Stimulated activated memory B cell treated with anti-CD40 and anti-IgM and Interleukin-4, amounts not matched to agents 10 μg/mL and 1 μg/mL and 100 μg/mL, for 72 hours (primary cell): ENCODE measurements at places on chromosomes 7 and 10.

DNA sequence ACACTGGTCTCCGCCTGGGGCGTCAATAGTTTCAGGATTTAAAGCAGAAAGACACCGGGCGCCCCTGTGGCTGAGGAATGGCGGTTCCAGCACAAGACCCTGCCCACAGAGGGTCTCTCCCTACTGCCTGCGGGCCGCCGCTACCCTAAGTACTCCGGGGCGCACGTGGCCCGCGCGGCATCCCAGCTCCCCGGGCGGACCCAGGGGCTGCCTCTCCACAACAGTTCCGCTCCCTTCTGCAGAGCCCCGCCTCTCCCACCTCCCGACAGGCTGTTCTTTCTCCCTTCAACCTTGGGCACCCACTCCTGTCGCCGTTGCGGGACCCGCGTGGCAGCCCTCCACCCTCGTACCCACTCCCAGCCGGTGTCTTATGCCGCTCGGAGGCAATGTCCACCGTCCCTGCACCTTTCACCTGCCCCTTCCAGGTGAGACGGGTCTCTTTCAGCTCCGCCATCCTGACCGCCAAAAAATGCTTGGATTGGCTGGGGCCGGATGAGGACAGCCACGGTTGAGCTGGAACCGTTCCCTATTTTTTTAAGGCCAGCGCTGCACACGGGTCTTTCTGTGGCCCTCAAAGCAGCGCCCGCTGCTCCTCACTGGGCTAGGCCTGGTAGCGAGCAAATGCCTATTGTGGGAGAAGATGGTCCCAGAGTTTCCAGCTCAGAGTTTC is 1.6 kb upstream of the NKX2-3 start:
- ATAC-seq = no peak

- no peak for ATAC-seq
Observed at GRCh38 chr10:84415539-84416244, 87.3 kb downstream of the CCSER2 start.

DNA sequence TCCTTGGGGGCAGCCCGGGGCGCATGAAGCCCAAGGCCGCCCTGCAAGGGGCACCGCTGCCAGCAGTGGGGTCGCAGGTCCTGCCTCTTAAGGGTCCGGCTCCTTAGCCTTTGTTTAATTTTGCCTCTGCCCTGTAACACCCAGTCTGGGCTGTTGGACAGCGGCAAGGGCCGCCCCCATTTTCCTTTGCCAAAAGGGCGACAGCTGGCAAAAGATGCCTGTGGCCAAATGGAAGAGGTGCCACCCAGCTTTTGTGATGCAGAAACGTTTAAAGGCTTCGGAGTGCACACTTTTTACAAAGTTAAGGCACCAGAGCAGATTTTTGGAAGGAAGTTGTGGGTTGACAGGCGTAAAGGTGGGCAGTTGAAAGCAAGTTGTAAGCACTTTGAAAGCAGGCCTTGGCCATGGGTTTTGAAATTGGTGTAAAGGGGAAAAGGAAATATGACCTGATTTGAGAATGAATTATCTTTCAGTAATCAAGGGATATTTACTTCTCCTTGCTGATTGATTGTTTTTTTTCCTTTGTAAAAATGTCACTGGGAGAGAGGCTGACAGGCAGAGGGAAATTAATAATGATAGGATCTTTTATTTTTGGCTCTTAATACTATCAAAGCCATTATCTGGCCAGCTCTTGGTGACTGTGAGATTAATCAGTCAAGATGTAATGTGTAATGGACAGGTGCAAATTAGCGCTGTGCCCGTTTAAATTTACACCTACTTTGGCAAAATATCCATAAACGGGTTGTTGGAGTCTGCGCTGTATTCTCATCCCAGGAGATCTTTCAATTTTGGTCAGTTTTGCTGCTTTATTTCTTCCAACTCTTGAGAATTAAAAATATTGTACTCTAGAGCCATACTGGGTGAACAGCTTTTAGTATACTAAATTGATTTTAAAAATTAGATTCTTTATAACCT is 1.2 kb downstream of the CASD1 start:
- peak; percentile 37 for ATAC-seq

DNA sequence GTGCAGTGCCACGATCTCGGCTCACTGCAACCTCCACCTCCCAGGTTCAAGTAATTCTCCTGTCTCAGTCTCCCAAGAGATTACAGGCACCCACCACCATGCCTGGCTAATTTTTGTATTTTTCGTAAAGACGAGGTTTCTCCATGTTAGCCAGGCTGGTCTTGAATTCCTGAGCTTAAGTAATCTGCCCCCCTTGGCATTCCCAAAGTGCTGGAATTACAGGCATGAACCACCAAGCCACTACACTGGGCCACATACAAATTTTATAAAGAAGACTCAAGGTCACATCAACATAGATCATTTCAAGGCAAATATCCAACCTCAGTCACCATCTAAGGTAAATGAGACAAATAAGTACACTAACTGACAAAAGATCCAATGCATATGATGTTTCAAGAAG is 32.1 kb downstream of the IGF2BP3 start:
- ATAC-seq = no peak

DNA sequence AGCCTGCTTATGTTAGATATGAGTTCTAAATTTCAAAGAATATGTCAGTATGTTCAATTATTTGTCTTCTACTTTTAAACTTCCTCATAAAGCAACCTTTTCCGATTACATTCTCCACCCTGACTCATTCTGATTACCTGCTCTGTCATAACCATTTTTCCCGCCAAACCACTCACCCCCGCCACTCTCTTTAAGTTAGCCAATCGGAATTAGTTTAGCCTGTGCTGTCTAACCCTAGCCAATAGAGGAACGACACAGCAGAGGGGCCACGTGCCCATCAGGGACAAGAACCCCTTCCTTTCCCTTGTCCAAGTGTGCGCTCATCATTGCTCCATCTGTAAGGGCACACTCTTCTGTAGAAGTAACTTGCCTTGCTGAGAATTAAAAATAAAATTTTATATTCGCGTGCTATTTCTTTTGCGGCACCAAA is 91.4 kb downstream of the CCDC71L start:
- no peak for ATAC-seq

DNA sequence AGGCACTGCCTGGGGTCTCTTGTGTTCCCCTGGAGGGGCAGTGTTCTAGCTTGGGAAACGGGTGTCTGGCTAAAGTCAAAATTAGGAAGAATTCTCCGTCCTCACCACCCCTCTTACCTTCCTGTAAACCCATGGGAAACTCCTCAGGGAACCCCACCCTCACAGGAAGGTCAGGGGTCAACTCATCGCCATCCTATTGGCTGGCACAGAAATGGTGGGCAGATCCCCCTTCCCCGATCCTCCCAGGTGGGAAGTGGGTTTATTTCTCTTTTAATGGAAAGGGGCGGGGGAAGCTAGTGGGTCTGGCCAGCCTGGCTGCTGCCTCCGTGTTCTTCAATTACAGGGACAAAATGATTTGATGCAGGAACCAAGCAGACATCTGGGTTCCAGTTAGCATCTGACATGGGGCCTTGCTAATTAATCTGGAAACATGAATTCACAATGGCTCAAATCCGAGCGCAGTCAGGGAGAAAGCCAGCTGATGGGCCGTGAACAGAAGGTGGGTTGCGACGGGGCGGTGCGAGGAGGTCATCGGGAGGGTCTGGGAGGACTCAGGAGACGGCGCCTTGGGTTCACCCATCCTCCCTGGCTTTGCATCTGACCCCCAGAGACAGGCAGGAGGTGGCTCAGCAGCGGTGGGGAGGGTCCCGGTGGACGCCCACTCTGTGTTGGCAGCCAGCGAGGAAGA is 66.6 kb downstream of the SLIT1 start:
- no peak for ATAC-seq

GRCh38 chr10:104816501-104816900 is 175.4 kb downstream of the SORCS3 start:
- ATAC-seq = no peak

DNA sequence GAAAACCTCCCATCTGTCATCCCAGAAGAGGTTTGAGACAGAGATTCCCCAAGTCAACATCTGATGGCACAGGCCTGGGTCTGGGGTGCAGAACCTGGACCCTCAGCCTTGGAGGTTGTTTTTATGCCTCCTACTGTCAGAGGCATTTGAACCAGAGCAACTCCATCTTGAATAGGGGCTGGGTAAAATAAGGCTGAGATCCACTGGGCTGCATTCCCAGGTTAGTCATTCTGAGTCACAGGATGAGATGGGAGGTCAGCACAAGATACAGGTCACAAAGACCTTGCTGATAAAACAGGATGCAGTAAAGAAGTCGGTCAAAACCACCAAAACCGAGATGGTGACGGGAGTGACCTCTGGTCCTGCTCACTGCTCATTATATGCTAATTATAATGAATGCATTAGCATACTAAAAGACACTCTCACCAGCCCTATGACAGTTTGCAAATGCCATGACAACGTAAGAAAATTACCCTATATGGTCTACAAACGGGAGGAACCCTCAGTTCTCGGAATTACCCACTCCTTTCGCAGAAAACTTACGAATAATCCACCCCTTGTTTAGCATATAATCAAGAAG is 92.0 kb downstream of the ITGA8 start:
- no peak for ATAC-seq

DNA sequence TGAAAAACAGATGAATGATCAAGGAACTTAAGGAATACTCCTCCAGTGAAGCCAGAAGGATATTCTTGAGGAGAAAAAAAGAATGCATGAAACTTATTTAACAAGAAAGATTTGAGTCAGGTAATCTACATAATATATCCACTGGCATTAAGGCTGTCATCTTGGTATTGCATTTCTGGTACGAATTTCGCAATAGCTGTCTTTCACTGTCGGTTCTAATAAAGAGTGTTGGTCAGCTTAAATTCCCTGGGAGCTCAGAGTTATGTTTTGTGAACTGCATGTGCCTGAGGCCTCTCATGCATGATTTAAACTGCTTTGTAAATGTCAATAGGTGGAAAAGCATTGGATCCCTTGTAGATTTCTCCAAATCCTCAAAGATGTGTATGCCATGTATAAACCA is 565.3 kb upstream of the GALNT17 start:
- no peak for ATAC-seq

- ATAC-seq = no peak
Observed at GRCh38 chr10:89346405-89347254, 18.8 kb downstream of the IFIT3 start.

DNA sequence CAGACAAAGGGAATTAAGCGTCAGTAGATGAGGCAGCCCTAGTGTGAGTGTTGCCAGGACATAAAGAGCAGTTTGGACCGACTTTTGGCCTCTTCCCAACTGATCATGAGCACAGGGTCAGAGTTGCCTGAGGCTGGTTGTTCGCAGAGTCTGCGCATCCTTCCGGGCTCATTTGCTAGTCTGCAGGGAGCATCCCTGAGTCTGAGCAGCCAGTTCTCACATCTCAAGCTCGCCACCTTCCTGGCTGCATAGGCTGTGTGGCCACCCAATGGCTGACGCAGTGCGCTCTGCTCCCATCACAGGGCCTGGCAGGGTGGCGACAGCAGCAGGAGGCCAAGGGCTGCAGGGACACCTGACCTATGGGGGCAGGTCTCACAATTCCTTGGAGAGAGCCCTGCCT is 5.0 kb downstream of the GAD2 start:
- ATAC-seq = no peak

DNA sequence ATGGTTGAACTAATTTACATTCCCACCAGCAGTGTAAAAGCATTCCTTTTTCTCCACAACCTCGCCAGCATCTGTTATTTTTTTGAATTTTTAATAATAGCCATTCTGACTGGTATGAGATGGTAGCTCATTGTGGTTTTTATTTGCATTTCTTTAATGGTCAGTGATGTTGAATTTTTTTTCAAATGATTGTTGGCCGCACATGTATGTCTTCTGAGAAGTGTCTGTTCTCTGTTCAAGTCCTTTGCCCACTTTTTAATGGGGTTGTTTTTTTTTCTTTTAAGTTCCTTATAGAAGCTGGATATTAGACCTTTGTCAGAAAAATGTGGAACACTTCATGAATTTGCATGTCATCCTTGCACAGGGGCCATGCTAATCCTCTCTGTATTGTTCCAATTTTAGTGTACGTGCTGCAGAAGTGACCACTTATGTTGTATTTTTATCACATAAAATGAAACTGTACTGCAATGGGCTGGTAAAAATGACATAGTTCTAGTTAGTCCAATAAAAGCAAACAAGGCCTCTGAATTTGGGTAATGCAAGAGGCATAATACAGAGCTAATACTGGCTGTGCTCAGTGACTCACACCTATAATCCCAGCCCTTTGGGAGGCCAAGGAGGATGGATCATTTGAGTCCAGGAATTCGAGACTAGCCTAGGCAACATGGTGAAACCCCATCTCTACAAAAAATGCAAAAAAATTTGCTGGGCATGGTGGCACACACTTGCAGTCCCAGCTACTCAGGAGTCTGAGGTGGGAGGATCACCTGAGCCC is 70.3 kb downstream of the ABI1 start:
- ATAC-seq = no peak

- no peak for ATAC-seq
Observed at GRCh38 chr7:147089608-147090007, 973.0 kb downstream of the CNTNAP2 start.

GRCh38 chr7:14639329-14639728 is 263.2 kb downstream of the DGKB start:
- ATAC-seq = no peak

GRCh38 chr7:33418251-33418701 is 288.9 kb downstream of the BBS9 start:
- ATAC-seq = no peak

GRCh38 chr10:59512951-59513350 is 150.6 kb upstream of the FAM13C start:
- no peak for ATAC-seq

- no peak for ATAC-seq
Observed at GRCh38 chr7:79132844-79133451, 320.5 kb downstream of the MAGI2 start.

- ATAC-seq = no peak
Observed at GRCh38 chr10:29951441-29951931, 107.9 kb downstream of the JCAD start.
